Fibroblast of lung (primary cell): ENCODE measurements at places on chromosomes 12 and 14.

DNA sequence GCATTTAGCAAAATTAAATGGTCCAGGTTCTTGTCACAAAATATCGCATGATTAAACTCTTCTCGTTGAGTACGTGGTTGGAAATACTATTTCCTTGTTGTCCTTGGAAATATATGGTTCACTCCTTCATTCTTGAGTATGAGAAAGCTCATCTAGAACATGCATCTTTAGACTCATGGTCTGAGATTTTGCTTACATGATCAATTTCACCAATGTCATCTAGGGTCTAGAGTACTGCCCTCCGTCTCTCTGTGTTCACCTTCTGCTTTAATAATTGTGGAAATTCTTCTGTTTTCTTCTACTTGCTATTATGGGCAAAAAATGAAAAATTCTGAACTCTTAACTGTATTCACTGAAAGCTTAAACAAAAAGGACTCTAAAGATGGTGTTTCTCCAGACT is 25.9 kb downstream of the MBIP start:
- DNase-seq: no peak
- H3K4me3 ChIP-seq: no peak overlapping the region
- H3K4me1 ChIP-seq: no peaks in the 10 kb centered on the region
- no peak overlapping the region for H3K27ac ChIP-seq
- H3K36me3 ChIP-seq: peaks cover 1% of the 10 kb centered on the region

GRCh38 chr12:91883811-91884210 is 261.8 kb downstream of the BTG1 start:
- no peaks in the 10 kb centered on the region for H3K36me3 ChIP-seq
- no peak for DNase-seq
- H3K4me3 ChIP-seq: no peak overlapping the region
- H3K27ac ChIP-seq: no peak overlapping the region
- no peaks in the 10 kb centered on the region for H3K27me3 ChIP-seq

DNA sequence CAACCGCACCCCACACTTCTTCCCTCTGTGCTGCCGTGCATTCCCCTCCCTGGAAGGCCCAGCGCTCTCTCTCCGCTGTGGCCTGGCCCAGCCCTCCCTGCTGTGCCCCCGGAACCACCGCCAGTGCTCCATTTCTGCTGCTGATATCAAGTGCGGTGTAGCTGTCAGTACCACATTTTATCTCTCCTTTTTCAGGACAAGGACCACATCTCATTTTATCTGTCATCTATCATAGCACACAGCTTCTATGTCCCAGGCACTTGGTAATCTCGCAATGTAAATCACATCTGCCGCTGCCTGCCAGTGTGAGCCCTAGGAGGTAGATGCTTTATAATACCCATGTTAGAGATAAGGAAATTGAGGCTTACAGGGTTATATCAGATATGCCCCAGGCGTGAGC is 18.3 kb downstream of the IL31 start:
- no peak for DNase-seq
- no peak overlapping the region for H3K27ac ChIP-seq
- no peaks in the 10 kb centered on the region for H3K4me1 ChIP-seq
- H3K36me3 ChIP-seq: no peaks in the 10 kb centered on the region
- no peak overlapping the region for H3K4me3 ChIP-seq
- no peaks in the 10 kb centered on the region for H3K27me3 ChIP-seq

GRCh38 chr12:93229494-93230325 is 148.0 kb upstream of the NUDT4 start:
- no peak overlapping the region for H3K4me3 ChIP-seq
- H3K27ac ChIP-seq: peak overlapping the region; percentile 66
- DNase-seq: peak; percentile 98
- H3K36me3 ChIP-seq: no peaks in the 10 kb centered on the region

- no peak overlapping the region for H3K27ac ChIP-seq
- H3K36me3 ChIP-seq: no peaks in the 10 kb centered on the region
- peaks cover 6% of the 10 kb centered on the region for H3K4me1 ChIP-seq
- DNase-seq: peak; percentile 58
These were observed 9.0 kb downstream of the RPS6KL1 start for GRCh38 chr14:74913986-74914573.

DNA sequence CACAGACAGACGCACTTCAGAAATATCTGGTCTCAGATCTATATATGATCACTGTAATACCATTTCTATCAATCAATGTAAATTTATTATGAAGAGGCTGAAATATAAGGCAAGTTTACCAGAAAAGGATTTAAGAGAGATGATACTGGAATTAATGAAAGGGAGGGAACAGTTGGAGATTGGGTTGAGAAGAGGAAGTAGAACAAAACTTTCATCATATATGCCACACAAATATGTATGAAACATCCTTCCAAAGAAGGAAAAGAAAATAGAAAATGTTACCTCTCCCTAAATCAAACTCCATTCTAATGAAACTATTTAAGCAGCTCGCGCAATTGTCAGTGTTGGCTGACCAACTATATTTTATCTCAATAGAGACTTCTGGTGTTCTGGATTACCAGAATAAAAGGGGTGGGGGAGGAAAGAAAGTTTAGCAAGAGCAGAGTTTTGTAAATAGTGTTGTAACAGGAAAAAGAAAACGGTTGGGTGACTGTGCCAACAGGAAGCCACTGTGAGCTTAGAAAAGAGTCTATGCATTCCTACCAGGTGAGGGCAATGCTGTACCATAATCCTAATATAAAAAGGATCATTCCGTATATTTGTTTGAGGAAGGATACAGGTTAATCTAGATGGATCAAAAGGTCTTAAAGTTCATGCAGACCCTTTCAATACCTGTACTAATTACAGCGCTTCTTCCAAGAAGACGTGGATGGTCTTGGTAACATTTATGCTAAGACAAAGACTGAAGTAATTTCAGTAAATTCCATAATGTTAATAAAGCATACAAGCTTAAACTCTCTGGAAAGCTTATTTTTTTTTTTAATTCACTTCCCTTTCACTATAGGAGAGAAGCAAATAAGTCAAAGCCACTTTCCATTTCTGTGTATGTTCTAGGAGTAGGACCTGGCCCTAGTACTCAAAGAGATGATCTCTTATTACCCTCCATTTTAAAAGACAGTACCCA is 14.5 kb upstream of the LLPH start:
- H3K36me3 ChIP-seq: peaks cover 2% of the 10 kb centered on the region
- peak; percentile 46 for DNase-seq
- H3K4me1 ChIP-seq: no peaks in the 10 kb centered on the region
- H3K4me3 ChIP-seq: no peak overlapping the region

GRCh38 chr14:76767681-76768656 is 6.7 kb downstream of the VASH1 start:
- H3K27ac ChIP-seq: no peak overlapping the region
- H3K27me3 ChIP-seq: no peaks in the 10 kb centered on the region
- no peak for DNase-seq
- no peak overlapping the region for H3K4me3 ChIP-seq
- H3K4me1 ChIP-seq: peaks cover 8% of the 10 kb centered on the region
- no peaks in the 10 kb centered on the region for H3K36me3 ChIP-seq
